ENCODE measurements at places on chromosomes 1 and 21. TPM values are rescaled to one million over a fixed set of nuclear protein-coding genes. Genes with fewer than 3 reads are reported as not detected.

DNA sequence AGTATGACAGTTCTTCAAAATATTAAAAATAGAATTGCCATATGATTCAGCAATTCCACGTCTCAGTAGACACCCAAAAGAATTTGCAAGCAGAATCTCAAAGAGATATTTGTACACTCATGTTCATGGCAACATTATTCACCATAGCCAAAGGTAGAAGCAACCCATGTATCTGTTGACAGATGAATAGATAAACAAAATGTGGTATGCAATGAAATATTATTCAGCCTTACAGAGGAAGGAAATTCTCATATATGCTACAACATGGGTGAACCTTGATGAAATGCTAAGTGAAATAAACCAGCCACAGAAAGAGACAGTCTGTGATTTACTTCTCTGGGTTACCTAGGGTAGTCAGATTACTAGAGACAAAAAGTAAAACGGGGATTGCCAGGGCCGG lies 47.0 kb downstream of the NAV1 start:
- peak; percentile 24 for DNase-seq

OLIG2 gene
- total RNA-seq, result not detected

LMOD1 gene
- total RNA-seq, result 53.2 TPM

CNR2 gene
- not detected for total RNA-seq

GRCh38 chr21:24097181-24097580 lies 1510.1 kb downstream of the MRPL39 start:
- DNase-seq, result no peak

IFNLR1 gene
- not detected for total RNA-seq

DNA sequence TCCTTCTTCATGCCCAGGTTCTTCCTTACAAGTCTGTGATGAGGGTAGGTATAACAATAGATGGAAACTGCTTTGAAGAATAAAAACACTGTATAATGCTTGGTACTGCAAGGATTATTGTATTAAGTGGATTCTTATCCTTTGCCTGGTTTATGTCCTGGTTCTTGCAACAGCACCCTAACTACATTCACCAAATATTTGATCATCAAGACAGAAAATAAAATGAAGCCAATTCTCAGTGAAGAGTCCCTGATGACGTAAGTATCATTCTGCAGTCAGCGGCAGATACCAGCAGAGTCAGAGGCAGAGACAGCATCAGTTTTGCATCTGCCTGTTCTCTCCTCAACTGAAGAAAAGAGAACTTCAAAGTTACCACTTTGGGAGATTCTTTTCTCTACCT lies 19.7 kb downstream of the ARHGEF11 start:
- peak; percentile 43 for DNase-seq

ANGPTL3 gene
- not detected for total RNA-seq

DNA sequence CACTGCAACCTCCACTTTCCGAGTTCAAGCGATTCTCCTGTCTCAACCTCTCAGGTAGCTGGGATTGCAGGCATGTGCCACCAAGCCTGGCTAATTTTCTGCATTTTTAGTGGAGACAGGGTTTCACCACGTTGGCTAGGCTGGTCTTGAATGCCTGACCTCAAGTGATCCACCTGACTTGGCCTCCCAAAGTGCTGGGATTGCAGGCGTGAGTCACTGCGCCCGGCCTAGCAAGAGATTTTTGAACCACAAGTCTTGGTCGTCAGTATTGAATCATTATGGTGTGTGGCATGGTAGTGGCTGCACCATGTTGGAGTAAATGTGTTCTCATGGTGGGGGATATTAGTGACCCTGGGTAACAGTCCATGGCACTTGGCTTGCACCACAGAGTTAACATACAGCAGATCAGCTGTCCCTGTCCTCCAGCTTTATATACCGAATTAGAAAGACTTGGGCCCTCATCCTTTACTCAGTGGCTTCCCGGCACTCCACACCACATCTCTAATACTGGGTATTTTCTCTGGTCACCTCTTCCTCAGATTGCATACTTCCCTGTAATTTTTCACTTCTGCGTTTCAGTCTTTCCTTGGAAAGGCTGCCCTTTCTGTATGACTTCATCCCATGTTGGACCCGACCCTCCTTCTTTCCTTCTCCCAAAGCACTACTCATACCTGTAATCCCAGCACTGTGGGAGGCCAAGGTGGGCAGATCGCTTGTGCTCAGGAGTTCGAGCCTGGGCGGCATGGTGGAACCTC lies 25.1 kb downstream of the AK4 start:
- no peak for DNase-seq

- DNase-seq, result no peak
Measured at GRCh38 chr1:201218409-201218808, 27.8 kb downstream of the IGFN1 start.

DNA sequence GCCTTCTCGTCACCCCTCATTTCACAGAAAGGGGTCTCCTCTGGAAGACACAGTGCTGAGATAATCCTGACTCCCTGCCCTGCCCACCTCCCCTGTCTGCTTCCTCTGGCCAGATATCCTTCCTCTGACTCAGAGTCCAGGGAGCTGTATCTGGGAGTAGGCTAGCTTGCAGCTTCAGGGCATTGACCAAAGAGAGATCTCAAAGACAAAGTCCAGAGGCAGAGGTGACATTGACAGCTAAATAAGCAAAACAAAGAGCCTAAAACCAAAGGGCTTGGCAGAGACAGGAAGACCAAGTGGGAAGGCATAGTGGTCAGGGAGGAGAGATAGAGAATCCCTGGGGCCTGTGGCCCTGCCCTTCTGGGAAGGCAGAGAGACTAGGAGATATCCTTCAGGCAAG lies 64.9 kb downstream of the TNR start:
- no peak for DNase-seq

DNA sequence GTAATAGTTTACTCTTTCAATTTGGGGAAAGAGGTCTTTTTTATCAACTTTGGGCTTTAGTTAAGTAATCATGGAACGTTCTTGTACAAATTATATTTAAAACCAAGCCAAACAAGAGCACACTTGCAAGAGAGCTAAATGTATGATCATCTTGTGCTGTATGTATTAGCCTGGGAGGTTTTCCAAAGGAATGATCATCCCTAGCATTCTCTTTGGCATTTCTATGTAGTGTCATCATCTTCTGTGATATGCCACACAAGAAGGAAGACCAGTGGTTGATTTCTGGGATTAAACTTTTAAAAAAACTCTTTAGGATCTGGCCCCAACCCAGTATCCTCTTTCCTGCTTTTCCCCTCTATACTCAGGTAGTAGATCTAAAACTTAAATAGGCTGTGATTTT lies 38.4 kb upstream of the KCNQ4 start:
- DNase-seq, result peak; percentile 80

DNA sequence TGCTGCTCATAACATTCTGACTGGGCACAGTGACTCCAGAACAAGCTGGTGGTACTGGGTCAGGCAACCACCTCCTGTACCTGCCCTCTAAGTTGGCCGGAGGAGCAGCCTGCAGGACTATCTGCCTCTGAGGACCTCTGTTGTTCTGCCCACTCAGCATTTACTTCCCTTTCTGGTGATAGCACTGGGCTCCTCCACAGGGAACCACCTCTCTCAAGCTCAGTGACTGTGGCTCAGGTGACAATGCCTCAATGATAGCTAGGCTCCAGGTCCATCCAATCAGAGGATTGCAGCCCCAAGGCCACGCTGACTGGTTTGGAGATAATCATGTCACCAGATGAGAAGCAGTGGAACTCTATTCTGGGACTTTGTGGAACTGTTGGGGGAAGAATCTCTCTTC lies 15.8 kb downstream of the SLC41A1 start:
- DNase-seq, result no peak

GRCh38 chr1:100971021-100971420 lies 54.6 kb downstream of the DPH5 start:
- DNase-seq, result no peak

GRCh38 chr1:17272646-17273045 lies 23.7 kb downstream of the PADI3 start:
- DNase-seq, result no peak

PLPP3 gene
- 46.4 TPM for total RNA-seq

DNA sequence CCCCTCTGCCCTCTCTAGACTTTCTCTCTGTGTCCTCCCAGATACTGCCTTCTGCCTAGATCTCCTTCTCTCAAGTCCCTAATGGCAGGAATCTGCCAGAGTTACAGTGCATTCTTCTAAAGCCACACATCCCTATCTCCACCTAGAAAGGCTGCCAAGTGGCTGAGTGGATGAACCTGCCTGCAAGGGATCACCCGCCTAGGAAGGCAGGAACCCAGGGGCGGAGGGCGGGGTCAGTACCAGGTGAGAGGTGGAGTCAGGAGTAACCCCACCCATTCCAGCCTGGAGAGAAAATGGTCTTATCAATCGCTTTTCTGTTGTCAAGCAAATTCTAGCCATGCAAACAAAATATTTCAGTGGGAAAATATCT lies 60.8 kb downstream of the BCAR3 start:
- no peak for DNase-seq

- no peak for DNase-seq
Measured at GRCh38 chr21:42012763-42013329, 2.7 kb upstream of the ZBTB21 start.

SCP2 gene
- total RNA-seq, result 70.4 TPM

ZBTB8A gene
- total RNA-seq, result 6.1 TPM

S100A8 gene
- total RNA-seq, result not detected

ATP6V1G3 gene
- total RNA-seq, result not detected

- peak; percentile 39 for DNase-seq
Measured at GRCh38 chr1:85496941-85497582, 32.1 kb upstream of the DDAH1 start.

MATN1 gene
- 0.56 TPM for total RNA-seq

DNA sequence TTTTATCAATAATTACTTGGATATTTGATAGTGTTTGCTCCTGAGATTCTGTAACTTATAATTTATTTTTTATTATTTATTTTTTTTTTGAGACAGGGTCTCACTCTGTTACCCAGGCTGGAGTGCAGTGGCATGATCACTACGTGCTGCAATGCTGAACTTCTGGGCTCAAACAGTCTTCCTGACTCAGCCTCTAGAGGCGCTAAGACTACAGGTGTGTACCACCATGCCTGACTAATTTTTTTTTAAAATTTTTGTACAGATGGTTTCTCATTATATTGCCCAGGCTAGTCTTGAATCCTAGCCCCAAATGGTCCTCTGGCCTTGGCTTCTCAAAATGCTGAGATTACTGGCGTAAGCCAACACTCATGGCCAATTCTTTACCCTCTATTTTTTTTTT lies 845.5 kb upstream of the ADGRL4 start:
- DNase-seq, result no peak

GRCh38 chr1:169250795-169251194 lies 116.8 kb downstream of the NME7 start:
- DNase-seq, result no peak

STIL gene
- total RNA-seq, result 17.2 TPM

DNA sequence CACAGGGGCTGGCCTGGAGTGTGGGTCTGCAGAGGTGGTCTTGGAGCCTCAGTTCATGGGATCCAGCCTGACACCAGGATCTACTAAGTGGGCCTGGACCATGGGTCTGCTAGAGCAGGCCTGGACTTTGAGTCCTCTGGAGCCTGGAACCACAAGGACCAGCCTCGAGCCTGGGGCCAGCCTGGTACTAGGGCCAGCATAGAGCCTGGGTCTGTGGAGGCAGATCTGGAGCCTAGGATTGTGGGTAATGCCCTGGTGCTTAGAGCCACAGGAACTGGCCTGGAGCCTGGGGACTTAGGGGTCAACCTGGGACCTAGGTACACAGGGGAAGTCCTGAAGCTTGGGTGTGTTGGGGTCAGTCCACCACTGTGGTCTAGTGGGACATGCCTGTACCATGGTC lies 12.7 kb downstream of the LORICRIN start:
- no peak for DNase-seq

KRTAP13-2 gene
- total RNA-seq, result not detected

NPL gene
- total RNA-seq, result 0.36 TPM

- DNase-seq, result no peak
Measured at GRCh38 chr1:65279070-65279779, 30.1 kb upstream of the DNAJC6 start.

DNA sequence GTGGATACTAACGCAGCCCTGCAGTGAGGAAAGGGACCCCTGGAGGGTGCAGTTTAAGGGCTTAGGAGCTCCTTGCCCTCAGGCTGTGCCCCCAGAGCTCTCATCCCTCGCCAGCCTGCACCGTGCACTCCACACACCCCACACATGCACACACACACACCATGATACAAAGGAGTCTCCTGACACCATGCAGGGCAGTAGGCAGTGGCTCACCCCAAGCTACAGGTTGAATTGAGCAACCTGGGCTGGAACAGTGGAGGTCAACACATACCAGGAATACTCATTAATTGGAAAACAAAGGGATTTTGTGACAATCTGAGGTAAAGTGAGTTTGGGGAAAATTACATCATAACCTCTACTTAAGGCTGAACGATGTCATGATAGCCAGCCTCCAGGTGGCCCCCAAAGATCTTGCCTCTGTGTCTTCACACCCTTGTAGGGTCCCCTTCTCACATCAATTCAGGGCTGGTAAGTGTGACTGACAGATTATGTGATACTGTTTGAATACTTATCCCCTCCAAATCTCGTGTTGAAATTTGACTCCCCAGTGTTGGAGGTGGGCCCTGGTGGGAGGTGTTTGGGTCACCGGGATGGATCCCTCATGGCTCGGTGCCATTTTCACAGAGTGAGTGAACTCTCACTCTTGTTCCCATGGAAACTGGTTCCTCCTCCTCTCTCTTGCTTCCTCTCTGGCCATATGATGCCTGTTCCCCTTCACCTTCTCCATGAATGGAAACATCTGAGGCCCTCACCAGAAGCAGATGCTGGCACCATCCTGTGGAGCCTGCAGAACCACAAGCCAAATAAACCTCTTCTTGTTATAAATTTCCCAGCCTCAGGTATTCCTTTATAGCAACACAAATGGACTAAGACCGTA lies 111.0 kb upstream of the RAB4A start:
- no peak for DNase-seq

GRCh38 chr1:16013220-16013907 lies 4.5 kb downstream of the HSPB7 start:
- DNase-seq, result peak; percentile 70
